Activated CD8-positive, alpha-beta memory T cell treated with anti-CD3 and anti-CD28 coated beads for 24 hours (primary cell): ENCODE measurements at places on chromosomes 2 and 18.
A peak's percentile ranks its signal among the peaks of the same experiment; 100 is the strongest.

- DNase-seq: no peak
Measured at GRCh38 chr2:916935-917334, 33.7 kb upstream of the SNTG2 start.

GRCh38 chr2:186688813-186689212, 5.0 kb upstream of the FAM171B start:
- DNase-seq: no peak

DNA sequence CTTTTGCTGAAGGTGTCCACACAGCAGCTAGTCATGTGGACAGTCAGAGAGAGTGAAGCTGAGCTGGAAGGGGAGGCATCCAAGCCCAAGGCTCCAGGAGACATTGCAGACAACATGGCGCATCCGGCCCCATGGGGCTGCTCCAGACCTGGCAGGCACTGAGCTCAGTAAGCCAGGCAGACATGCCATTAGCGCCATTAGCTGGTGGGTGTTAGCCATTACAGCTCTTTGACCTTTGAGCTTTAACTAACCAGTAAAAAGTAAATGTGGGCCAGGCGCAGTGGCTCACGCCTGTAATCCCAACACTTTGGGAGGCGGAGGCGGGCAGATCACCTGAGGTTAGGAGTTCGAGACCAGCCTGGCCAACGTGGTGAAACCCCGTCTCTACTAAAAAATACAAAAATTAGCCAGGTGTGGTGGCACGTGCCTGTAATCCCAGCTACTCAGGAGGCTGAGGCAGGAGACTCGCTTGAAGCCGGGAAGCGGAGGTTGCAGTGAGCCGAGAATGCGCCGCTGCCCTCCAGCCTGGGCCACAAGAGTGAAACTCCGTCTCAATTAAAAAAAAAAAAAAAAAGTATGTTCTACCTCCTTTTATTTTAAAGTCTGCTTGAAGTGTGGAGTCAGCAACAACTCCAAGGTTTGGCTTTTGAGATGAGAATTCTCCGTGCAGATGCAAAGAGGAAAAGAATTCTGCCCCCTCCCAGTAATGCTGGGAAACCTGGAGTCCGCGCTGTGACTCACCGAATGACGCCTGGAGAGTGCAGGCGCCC, 69.4 kb downstream of the TWSG1 start:
- no peak for DNase-seq

GRCh38 chr2:217479566-217479965, 523.2 kb downstream of the TNS1 start:
- DNase-seq: no peak

GRCh38 chr2:16330571-16330970, 335.1 kb downstream of the CYRIA start:
- DNase-seq: no peak

DNA sequence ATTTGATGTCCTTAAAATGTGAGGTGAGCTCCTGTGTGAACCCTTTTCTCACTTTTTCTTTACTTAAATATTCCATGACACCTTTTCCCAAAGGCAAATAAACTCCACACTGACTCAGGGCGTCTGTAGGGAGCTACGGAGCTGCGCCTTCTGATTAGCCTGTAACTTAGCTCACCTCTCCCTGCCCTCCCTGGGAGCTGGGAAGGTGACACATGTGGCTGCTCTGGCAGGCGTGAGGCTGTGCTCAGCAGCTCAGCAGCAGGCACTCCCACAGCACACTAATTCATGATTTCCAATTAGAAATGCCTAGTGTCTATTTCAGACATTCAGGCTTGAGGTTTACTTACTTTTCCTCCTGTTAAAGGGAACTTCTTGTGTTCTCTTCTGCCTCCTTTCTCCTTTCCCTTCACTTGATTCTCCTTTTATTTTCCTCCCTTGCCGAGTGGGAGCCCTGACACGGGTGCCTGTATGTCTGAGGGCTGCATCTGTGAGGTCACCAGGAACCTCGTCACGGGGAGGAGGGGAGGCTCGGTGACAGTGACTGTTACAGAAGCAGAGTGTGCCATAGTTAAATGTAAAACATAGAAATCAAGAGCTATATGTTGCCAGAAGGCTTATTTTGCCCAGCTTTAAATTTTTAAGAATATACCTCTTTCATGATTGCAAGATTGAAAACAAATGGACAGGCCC, 437.1 kb downstream of the DCDC2C start:
- DNase-seq: no peak

- DNase-seq: no peak
Measured at GRCh38 chr2:162090109-162090508, 16.1 kb upstream of the DPP4 start.

DNA sequence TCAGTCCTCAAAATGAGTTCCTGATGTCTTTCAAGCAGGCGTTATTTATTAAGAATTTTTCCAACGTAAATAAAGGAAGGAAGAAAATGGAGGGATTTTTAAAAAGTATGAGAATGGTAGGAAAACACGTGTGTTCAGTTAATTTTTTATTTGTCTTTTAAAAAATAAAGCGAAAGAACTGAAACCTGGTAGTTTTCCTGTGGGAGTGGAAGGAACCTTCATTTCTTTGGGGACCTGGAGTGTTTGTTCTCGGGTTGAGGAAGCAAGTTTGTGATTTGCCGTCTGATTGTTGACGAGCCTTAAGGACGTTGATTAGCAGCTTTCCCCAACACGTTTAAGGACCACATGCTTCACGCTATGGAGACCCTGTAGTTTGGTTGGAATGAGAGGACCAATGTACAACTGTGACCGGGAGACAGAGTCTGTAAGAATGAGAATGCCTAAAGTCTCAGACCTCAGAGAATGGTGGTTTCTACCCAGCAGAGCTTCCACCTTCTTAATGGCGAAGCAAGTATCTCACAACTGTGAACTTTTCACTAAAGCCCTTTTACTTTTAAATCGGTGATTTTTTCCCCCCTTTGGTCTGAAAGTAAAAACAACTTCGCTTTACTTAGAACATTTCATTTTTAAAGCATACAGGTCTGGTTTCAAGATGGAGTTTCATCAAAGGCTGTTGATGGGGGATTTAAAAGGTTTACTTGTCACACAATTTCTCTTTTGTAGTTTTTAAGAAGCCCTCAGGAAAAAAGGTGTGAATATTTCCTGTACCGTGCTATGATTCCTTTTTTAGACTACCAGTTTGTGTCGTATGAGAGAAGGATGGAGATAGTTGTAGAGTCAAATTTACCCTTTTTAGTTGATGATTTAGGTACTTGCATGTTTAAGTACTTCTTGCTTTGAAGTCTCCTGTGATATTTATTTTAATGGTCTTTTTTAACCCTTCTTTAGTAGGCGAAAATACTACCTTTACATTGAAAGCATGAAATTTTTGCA, 1.4 kb downstream of the TTC39C start:
- DNase-seq: no peak

- DNase-seq: no peak
Measured at GRCh38 chr2:40639320-40639719, 187.4 kb upstream of the SLC8A1 start.

- DNase-seq: no peak
Measured at GRCh38 chr2:95158441-95158840, 1.2 kb downstream of the ZNF514 start.

- DNase-seq: no peak
Measured at GRCh38 chr2:222548992-222549391, 106.9 kb downstream of the FARSB start.

DNA sequence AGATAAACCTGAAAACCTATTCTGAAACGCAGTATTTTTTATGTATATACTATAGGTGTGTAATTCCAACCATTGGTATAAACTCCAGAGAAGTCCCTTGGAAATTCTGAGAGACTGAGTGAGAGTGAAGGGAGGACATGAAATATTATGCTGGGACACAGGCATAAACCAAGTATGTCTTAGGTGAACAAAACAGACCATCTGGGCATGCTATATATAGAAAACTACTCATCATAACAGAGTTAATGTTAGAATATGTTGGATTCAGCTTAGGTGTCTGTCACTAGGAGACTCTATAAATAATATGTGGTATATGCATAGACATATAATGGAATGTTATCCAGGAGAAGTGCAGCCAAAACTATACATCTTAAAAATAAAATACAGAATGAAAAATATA, 282.6 kb downstream of the LRP1B start:
- no peak for DNase-seq

DNA sequence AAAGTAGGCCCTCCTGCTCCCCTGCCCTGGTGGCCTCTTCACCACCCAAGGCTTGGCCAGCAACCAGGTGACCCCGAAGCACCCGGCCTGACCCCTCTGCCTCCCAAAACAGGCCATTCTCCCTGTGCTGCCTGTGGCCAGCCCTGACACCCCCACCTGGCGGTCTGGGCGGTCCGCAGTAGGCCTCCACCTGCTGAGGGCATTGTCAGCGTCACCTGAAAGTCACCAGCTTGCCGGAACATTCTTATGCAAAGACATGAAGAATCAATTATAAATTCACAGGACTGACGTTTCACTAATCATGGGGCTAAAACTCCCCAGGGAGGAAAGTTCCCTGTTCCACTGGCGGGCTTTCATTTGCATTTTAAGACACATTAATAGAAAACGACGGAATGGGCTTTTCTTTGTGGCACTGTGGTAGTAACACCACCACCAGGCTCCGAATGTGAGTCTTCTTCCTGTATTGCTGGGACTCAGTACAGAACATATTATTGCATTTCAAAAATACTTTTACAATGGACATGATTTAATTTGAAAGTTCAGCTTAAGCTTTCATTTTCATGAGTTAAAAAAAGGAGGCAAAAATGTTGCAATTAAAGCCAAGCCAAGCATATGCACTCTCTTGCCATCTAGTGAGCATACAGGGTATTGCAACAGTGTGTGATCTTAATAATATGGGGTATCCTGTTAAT, 57.4 kb downstream of the ADI1 start:
- no peak for DNase-seq

DNA sequence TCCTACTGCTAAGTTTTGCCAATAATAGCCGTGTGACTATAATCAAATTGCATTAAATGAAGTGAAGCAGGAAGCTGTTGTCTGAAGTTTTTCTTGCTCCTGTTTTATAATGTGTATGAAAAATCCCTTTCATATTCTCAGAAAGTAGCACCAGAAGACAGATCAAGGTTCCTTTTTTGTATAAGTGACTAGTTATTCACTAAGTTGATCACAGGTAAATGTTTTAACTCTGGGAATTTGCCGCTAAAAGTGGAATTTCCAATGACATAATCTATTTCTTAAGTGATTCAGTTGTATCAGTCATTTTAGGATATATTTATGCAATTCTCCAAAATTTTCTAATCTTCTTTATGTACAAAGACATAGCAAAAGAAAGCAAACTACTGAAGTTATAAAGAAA, 99.6 kb downstream of the DPP4 start:
- no peak for DNase-seq

DNA sequence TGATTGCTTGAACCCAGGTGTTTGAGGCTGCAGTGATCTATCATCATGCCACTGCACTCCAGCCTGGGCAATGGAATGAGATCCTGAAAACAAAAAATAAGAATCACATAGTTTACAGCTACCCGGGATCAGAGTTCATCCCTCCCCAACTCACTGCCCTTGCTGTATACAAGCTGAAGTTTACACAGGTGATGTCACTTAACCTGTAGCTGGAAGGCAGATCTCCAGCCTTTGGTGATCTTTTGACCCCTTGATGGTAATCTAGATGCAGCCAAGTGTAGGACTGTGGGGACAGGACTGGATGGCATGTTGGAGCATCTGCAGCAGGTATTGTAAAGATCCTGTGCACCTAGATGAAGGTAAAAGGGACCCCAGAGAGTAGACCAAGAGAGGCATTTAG, 66.7 kb upstream of the SLC14A2 start:
- no peak for DNase-seq

GRCh38 chr18:70044632-70045031, 97.0 kb upstream of the CD226 start:
- no peak for DNase-seq

GRCh38 chr2:136331226-136331625, 213.3 kb upstream of the CXCR4 start:
- DNase-seq: no peak

DNA sequence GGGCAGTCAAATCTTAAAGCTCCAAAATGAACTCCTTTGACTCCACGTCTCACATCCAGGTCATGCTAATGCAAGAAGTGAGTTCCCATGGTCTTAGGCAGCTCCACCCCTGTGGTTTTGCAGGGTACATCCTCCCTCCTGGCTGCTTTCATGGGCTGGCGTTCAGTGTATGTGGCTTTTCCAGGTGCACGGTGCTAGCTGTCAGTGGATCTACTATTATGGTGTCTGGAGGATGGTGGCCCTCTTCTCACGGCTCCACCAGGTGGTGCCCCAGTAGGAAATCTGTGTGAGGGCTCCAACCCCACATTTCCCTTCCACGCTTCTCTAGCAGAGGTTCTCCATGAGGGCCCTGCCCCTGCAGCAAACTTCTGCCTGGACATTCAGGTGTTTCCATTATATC, 105.2 kb upstream of the MSTN start:
- DNase-seq: no peak

DNA sequence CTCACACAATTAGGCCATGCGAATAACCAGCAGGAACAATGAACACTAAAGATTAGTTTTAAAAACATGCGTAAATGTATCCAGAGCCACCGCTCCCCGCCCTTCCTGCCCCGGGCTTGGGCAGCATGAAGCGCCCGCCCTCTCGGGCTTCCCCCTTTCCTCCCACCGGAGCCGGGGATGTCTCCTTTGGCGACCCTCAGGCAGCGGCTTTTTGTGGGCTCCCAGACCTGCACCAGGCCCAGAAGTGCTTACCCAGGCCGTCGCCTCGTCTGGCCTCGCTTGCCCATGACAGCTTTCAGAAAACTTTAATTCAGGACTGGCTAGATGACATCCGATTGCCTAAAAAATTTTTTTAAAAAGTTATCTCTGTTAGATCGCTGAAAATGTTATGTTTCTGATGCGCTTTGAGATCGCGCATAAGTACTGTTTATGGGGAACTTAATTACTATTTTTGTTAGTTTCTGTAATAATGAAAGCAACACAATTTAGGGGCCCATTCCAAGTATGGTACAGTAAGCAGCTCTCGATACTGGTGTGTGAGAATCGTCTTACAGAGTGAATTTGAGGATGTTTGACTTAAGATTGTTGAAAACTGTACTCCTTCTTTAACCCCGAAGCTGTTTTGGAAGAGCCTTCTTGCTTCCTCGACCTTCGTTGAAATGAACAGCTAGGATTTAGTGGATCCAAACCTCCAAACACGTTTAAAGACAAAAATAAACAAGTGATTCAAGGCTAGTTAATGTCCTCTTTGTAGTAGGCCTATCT, 1.1 kb downstream of the MAP3K20 start:
- DNase-seq: peak; percentile 72

GRCh38 chr2:37554155-37554510, 117.3 kb downstream of the CDC42EP3 start:
- DNase-seq: no peak

DNA sequence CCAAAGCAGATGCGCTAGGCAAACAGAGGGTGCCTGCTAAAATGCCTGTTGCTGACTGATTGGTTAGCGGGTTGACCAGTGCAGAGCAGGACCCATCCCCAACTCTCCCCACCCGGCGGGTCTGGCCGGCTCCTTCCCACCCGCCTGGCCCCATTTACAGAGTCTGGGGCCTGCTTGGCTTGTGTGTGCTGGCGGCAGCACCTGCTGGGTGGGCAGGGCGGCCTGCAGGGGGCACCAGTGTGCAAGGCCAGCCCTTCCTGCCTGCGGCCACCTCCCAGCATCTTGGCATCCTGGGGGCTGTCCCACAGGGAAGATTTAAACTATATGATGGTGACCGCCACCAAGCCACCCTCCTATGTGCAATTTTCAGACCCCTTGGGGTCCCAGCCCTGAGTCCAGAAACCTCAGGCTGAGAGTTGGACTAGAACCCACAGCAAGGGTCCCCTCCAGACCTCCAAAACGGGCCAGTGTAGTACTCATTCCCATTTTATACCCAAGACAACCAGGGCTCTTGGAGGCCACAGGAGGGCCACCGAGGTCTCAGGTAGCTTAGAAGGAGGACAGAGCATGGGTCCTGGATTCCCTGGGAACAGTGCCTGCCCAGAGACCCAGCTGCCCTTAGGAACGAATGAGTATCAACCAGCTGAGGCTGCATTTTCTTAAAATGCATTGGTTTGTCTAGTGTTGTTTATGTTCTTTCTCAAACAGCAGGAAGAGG, 173.6 kb downstream of the SMAD7 start:
- peak; percentile 88 for DNase-seq
